Activated naive CD8-positive, alpha-beta T cell treated with anti-CD3 and anti-CD28 coated beads for 36 hours (primary cell): ENCODE measurements at places on chromosomes 13 and 19. TPM values are rescaled to one million over a fixed set of nuclear protein-coding genes. Genes with fewer than 3 reads are reported as not detected.

DNA sequence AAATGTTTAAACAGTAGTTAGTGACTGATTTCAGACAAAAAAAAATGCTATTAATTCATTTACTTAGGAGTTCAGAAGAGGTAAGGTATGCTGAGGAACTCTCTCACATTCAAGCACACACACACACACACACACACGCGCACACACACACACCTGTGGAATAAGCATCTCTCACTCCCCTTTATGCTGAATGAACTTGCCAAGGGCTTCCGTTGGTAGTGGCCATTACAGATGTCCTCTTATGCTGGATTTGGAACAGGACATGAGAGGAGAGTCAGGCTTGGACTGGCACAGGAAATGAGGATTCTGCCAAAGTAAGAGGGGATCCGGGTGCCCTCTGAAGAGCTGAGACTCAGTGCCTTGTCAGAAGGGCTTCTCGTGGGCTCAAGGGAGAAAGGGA is 463.4 kb upstream of the MIR17HG start:
- H3K36me3 ChIP-seq, result no peaks in the 10 kb centered on the region
- no peak for DNase-seq
- no peak overlapping the region for H3K27ac ChIP-seq
- no peak overlapping the region for H3K4me3 ChIP-seq
- no peaks in the 10 kb centered on the region for H3K27me3 ChIP-seq

- H3K36me3 ChIP-seq, result peaks cover 28% of the 10 kb centered on the region
- H3K4me3 ChIP-seq, result no peak overlapping the region
- peak overlapping the region; percentile 77 for H3K27ac ChIP-seq
- DNase-seq, result peak; percentile 83
Observed at GRCh38 chr13:99386911-99387788, 80.0 kb upstream of the GPR183 start.

GRCh38 chr19:47698631-47699359 is 14.4 kb upstream of the EHD2 start:
- no peaks in the 10 kb centered on the region for H3K27me3 ChIP-seq
- no peaks in the 10 kb centered on the region for H3K36me3 ChIP-seq
- no peak overlapping the region for H3K27ac ChIP-seq
- peaks cover 2% of the 10 kb centered on the region for H3K4me1 ChIP-seq

DNA sequence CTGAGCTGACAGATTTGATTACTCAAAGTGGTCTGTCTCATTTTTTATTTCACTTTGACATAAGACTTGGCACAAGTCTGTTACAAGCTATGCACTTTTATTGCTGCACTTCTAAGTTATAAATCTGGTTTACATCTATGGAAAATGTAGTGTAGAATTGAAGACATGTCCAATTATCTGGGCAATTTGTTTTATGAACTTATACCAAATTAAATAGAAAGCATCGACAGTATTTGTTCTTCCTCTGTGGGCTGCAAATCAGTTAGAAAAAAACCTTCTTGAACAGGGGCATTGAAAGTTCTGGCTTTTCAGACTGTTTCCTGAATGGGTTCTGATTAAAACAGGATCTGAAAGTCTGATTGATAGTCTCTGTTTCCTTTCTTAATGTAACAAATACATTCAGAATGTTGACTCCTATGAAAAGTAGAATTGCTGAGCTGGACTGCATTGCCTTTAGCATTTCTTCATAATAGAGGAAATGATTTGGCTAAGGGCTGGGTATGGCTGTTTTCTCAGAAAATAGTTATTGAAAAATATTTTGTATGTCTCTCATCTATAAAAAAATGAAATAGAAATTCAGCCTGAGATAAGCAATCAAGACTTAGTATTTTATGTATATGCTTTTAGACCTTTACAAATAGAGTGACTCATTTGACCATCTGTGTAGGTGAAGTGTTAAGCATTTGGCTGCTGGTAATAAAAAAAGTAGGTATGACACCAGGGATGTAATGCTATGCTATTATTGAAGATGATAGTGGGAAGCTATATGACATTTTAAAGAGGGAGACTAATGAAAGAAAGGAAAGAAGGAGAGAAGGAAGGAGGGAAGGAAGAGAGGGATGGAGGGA is 210.9 kb upstream of the SPRY2 start:
- H3K27me3 ChIP-seq, result peaks cover 4% of the 10 kb centered on the region
- H3K36me3 ChIP-seq, result no peaks in the 10 kb centered on the region
- H3K4me3 ChIP-seq, result no peak overlapping the region
- no peak overlapping the region for H3K27ac ChIP-seq
- peaks cover 2% of the 10 kb centered on the region for H3K4me1 ChIP-seq
- no peak for DNase-seq

DNA sequence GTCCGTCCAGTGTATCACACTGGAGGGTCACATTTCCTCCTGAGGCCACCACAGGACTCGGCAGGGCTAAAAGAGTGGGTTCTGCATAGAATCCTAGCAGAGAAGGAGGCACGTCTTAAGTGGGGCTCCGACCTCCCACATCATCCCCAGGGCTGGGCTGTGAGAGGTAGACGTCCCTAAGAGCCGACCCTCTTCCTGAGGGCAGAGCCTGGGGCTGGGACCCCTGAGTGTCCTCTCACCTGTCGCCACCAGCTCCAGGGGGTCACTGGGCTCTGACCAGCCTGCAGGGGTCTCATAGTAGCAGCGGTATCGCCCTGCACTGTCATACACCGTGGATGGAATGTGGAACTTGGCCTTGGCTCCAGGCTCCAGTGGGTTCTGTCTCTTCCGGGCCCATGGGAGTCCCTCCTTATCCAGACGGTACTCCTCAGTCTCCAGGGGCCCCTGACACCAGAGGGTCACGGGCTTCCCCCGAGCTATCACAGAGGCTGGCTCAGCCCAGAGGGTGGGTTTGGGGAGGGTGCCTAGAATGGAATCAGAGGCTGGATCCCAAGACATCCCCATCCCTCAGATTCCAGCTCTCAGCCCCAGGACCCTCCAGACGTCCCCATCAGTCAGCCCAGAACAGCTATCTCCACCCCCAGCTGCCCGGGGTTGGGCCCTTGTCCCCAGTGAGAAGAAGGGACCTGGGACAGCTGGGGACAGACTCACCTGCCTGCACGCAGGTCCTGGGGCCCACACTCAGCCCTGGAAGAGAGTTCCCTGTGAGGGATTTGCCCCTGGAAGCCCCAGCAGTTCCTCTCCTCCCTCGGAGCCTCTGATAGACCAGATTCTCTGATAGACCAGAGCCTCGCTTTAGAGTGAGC is 590 bp downstream of the LILRB5 start:
- no peak overlapping the region for H3K27ac ChIP-seq
- no peak overlapping the region for H3K4me3 ChIP-seq
- no peaks in the 10 kb centered on the region for H3K36me3 ChIP-seq
- DNase-seq, result no peak
- peaks cover 7% of the 10 kb centered on the region for H3K27me3 ChIP-seq

DNA sequence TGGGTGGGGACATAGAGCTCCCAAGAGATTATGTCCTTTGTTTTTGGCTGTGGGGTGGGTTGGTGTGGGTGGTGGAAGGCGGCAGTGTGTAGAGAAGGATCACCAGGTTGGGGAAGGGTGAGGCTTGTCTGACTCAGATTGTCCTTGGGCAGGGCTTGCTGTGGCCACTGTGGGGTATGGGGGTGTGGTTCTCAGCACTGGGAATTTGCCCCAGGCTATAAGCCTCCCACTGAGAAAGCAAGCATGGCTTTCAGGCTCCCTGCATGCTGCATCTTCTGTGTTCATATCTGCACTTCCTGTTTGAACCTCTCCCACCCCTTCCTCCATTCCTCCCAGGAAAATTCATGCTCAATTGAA is 34.9 kb downstream of the DNAJC15 start:
- H3K27ac ChIP-seq, result peak overlapping the region; percentile 82
- peaks cover 49% of the 10 kb centered on the region for H3K4me1 ChIP-seq
- peak; percentile 38 for DNase-seq
- H3K36me3 ChIP-seq, result peaks cover 28% of the 10 kb centered on the region

DNA sequence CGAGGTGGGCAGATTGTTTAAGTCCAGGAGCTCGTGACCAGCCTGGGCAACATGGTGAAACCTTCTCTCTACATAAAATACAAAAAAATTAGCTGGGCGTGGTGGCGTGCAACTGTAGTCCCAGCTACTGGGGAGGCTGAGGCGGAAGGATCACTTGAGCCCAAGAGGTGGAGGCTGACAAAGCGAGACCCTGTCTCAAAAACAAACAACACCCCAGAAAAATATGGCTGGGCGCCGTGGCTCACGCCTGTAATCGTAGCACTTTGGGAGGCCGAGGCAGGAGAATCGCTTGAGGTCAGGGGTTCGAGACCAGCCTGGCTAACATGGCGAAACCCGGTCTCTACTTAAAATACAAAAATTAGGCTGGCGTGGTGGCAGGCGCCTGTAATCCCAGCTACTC is 3.4 kb upstream of the HNRNPL start:
- DNase-seq, result no peak
- H3K4me1 ChIP-seq, result peaks cover 42% of the 10 kb centered on the region
- peaks cover 5% of the 10 kb centered on the region for H3K27me3 ChIP-seq
- peaks cover 24% of the 10 kb centered on the region for H3K36me3 ChIP-seq

DNA sequence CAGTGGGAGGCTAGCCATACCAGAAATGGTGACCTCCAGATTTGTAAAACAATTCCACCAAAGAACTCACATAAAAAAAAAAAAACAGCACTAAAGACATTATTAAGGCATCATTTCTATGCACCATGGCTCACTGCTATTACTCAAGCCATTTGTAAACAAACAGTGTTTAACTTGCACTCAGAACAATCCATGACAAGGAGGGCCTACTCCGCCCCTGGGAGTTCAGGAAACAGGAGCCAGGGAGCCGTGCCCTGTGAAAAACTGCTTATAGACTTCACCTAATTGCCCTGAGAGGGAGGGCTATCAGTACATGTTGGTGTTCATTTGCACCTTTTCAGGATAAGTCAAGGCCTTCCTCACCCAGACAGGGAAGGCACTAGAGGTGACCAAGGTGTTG is 103.2 kb downstream of the ZNF429 start:
- H3K27ac ChIP-seq, result no peak overlapping the region
- H3K36me3 ChIP-seq, result no peaks in the 10 kb centered on the region
- H3K27me3 ChIP-seq, result no peaks in the 10 kb centered on the region
- H3K4me1 ChIP-seq, result peaks cover 18% of the 10 kb centered on the region

- no peak for DNase-seq
- H3K27me3 ChIP-seq, result peaks cover 17% of the 10 kb centered on the region
- no peak overlapping the region for H3K27ac ChIP-seq
Observed at GRCh38 chr13:110468986-110469495, 92.5 kb downstream of the RAB20 start.

The POU4F1 gene
- total RNA-seq, result 0.08 TPM

The CPB2 gene
- not detected for total RNA-seq
